Sciatic nerve (tissue), 2 donors: ENCODE measurements at places on chromosomes 16 and 17.

GRCh38 chr16:27339180-27339579 lies 25.4 kb downstream of the IL4R start:
- DNase-seq = no peak

GRCh38 chr16:19242987-19243575 lies 42.5 kb upstream of the CLEC19A start:
- DNase-seq = no peak

DNA sequence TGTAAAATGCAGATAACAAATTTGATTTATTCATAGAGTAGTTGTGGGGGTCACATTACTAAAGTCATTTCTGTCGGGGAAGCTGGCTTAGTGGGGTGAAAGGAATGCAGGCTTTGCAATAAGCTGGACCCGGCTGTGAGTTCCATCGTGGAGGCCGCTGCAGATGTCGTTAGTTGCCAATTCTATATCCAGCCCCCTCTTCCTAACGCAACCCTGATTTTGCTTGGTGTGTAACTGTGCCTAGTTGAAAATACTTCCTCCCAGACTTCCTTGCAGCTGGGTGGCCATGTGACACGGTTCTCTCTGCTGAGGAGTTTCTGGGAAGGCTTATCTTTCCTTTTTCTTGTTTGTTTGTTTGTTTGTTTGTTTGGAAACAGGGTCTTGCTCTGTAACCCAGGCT lies 4.5 kb downstream of the MFSD6L start:
- DNase-seq = no peak

- DNase-seq = no peak
These were observed 123.0 kb upstream of the GNAO1 start for GRCh38 chr16:56068314-56068713.

DNA sequence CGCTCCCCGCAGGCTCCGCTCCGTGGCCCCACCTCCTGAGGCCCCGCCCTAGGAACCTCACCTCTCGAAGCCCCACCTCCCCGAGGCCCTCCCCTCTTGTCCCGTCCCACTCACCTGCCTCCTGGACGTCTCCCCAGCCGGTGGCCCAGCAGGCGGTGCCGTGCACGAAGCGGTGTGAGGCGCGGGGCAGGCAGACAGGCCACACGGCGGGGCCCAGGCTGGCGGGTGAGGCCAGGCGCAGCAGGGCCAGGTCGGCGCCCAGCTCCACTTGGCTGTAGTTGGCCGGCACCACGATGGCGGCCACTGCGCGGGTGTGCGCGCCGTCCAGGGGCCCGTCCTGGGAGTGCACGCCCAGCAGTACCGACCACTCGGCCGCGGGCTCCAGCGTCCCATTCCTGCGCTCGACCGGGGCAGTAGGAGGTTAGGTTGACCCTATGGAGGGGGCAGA lies 1.6 kb downstream of the PRSS36 start:
- DNase-seq = no peak

DNA sequence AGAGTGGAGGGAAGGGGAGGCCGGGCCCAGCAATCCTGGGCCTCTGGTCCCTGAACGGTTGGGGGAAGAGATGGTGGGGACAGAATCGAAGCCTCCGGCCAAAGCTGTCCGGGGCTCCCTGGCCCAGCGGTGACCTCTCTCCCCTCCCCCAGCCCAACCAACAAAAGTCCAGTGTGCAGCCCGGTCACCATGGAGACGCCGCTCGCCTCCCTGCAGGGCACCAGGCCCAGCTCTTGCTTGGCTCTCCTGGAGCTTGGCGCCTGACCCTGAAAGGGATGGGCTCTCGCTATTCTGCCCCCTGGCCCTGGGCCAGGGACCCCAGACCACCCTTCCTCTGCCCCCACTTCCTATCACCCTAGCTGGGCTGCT lies 1.3 kb downstream of the METRN start:
- peak; percentile 86 for DNase-seq

DNA sequence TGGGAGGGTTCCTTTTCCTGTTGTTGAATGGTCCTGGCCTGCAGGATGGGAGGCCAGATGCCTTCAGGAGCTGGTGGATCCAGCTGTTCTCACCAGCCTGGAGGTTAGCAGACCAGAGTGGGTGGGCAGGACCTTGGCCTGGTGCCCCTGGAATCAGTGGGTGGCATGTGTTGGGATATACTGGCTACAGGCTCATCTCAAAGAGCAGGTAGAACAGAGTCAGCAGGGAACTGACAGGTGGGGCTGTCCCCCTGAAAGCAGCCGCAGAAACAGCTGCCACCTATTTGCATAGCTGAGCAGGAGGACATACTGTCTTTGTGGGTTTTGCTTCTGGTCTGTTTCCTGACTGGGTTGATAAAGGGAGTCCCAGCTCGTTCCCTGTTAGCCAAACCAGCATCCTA lies 144.1 kb downstream of the RAB11FIP4 start:
- DNase-seq = no peak

- DNase-seq = no peak
These were observed 99.9 kb downstream of the ASIC2 start for GRCh38 chr17:33192951-33193911.

- DNase-seq = peak; percentile 68
These were observed 383 bp downstream of the ZNF598 start for GRCh38 chr16:2009164-2009711.

DNA sequence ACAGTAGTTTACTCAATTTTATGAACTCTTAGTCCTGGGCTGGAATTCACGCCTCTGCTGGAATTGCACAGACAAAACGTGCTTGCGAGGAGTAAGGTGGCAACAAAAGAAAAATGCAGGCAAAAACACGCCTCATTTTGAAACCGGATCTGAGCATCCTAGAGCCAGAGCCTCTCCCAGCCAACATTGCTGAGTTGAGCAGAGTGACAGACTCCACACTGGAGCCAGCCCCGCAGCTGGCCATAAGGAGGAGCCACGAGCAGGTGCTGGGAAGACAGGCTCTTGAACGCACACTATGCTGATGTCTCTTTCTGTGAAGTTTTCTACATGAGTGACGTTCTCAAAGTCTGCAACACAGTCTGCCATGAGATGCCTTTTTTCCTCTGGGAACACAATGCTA lies 14.6 kb upstream of the HSBP1 start:
- DNase-seq = no peak

DNA sequence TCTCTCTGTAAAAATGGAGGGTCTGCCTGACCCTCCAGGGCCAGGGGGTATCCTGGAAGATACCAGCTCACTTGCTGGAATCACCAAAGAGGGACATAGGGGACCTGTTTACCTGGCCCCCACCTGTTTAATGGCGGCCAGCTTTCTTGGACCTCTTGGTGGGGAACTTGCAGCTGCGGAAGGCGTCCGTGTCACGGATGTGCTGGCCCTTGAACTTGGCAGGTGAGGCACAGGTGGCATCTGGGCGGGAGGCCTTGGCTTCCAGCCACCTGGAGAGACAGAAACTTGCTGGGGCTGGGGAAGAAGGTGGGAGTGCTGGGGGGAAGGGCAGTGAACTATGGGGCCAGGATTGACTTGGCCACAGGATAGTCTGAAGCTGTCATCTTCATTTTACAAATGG lies 3.5 kb downstream of the CHAD start:
- no peak for DNase-seq

DNA sequence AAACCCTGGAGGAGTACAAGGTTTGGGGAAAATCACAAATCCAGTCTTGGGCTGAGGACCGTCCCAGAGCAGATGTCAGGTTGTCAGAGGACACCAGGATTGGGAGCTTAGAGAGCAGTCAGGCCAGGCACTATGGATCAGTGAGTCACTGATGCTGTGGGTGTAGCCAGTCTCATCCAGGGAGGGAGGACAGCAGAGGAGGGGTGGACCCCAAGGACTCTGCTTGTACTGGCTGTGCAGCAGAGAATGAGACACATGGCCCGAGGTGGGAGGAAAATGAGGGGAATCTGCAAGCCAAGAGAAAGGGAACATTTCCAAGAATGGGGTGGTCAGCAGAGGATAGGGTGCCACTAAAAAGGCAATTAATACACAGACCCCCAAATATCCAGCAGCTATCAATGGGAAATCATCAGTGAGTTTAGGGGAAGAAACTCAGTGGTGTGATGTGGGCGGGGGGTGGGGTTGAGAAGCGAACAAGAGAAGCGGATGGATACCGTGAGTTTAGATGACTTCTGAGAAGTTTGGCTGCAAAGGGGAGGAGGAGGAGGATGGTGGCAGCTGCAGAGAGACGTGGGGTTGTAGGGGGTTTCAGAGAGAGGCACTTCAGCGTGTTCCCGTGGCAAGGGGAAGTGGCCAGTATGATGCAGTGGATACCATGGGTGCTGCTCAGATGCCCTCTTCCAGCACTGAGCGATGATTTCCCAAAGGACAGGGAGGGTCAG lies 43.9 kb downstream of the ARHGAP27 start:
- no peak for DNase-seq

DNA sequence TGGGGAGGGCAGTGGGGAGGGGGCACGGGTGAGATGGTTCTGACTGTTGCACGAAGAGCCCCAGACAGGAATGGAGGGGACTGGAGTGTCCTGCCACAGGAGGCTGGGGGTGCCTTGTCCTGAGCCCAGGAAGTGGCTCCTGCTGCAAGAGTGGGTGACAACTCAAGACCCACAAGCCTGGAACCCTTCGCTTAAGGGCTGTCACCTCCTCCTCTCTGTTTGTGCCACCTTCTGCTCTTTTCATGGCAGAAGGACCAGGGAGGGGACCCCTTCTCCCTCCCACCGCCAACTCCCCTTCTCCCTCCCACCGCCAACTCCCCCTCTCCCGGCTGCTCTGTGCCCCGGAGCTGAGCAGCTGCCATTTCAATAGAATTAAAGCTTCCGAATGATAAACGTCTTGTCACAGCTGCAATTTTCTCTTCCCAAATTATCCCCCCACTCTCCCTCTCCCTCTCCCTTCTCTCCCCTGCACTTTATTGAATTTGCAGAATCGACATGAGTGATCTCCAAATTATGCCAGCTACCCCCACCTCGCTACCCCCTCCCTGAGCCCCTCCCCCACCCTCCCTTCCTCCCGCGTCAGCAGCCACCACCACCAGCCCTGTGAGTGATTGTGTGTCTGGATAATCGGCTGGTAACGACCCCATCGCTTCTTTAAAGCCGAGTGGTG lies 13.7 kb downstream of the GJD3 start:
- DNase-seq = no peak

DNA sequence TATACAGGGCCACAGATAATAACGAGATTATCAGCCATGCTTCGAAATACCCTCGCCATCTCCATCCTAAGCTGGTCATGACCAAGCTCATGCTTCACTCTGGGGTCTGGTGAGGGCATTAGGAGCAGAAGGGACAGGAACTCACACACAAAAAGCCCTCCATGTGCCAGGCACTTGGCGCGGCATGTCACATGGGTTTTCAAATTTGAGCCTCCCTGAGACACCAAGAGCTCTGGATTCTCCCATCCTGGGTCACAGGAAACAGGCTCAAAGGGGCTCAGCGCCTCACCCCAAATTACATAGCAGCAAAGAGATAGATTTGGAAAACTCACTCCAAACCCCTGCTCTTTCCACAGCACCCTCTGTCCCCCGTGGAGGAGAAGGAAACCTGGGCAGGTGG lies 239.5 kb downstream of the GSG1L start:
- peak; percentile 6 for DNase-seq

DNA sequence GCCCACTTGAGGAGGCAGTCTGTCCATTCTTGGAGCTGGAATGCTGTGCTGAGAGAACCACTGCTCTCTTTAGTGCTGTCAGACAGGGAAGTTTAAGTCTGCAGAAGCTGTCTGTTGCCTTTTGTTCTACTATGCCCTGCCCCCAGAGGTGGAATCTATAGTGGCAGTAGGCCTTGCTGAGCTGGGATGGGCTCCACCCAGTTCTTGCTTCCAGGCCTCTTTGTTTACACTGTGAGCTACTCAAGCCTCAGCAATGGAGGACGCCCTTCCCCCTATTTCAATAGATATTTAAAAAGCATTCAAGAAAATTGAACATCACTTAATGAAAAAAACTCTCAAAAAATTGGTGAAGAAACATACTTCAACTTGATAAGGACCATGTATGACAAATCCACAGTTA lies 313.5 kb downstream of the PHKB start:
- no peak for DNase-seq

DNA sequence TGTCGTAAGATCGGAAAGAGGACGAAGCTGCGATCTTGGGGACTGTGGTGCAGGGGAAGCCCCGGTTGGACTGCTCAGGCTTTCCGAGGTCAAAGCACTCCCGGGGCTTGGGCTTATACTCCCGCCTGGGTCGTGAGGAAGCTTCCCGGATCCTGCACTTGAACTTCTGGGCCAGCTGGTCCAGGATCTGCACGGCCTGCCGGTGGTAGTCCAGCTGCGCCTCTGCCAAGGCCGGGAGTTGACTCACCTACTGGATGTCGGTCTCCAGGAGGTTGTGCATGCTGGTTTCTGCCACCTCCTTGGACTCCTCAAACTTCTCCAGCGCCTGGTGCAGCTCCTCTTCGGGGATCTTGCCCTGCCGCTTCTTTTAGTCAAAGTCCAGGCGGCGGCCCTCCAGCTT lies 99.2 kb downstream of the KPNA2 start:
- DNase-seq = no peak

GRCh38 chr16:55341681-55342080 lies 17.7 kb downstream of the IRX6 start:
- DNase-seq = no peak

- peak; percentile 50 for DNase-seq
These were observed 43.5 kb downstream of the NT5M start for GRCh38 chr17:17346428-17347233.

- no peak for DNase-seq
These were observed 11.6 kb downstream of the WNT9B start for GRCh38 chr17:46862949-46863348.

- no peak for DNase-seq
These were observed 2.9 kb downstream of the KRT39 start for GRCh38 chr17:40963838-40964237.

DNA sequence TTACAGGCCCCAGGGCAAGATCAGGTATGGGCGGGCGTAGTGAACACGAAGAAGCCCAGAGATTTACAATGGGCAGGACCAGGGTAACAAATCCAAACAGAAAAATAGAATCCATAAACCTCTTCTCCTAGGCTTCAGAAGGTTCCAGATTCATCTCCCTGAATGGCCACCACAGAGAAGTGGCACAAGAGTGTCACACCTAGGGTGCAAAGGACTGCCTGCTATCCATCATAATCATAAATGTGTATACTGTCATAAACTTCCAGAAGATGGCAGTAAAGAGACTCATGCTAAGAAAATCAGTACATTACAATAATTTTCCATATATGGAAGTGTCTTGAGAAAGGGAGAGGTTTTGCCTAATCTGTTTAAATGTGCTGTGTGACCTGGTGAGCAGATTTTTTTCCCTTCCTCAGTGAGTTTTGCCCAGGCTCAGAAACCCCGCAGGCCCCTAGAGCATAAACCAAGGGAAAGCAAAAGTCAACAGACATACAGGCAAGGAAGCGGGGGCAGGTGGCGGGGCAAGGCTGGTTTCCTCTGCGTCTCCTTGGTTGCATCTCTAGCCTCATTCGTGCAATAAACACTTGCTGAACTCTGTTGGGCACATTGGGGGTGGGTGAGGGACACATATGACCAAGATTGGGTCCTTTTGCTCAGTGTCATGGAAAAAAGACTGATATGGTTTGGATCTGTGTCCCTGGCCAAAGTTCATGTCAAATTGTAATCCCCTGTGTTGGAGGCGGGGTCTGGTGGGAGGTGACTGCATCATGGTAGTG lies 92.0 kb upstream of the CDH5 start:
- DNase-seq = no peak

- peak; percentile 57 for DNase-seq
These were observed 25.4 kb downstream of the CCR7 start for GRCh38 chr17:40539711-40540411.
